Activated CD4-positive, alpha-beta T cell treated with anti-CD3 and anti-CD28 coated beads, Interleukin-2, amount 50 U/mL, for 24 hours (primary cell): ENCODE measurements at places on chromosomes 1 and 21.

DNA sequence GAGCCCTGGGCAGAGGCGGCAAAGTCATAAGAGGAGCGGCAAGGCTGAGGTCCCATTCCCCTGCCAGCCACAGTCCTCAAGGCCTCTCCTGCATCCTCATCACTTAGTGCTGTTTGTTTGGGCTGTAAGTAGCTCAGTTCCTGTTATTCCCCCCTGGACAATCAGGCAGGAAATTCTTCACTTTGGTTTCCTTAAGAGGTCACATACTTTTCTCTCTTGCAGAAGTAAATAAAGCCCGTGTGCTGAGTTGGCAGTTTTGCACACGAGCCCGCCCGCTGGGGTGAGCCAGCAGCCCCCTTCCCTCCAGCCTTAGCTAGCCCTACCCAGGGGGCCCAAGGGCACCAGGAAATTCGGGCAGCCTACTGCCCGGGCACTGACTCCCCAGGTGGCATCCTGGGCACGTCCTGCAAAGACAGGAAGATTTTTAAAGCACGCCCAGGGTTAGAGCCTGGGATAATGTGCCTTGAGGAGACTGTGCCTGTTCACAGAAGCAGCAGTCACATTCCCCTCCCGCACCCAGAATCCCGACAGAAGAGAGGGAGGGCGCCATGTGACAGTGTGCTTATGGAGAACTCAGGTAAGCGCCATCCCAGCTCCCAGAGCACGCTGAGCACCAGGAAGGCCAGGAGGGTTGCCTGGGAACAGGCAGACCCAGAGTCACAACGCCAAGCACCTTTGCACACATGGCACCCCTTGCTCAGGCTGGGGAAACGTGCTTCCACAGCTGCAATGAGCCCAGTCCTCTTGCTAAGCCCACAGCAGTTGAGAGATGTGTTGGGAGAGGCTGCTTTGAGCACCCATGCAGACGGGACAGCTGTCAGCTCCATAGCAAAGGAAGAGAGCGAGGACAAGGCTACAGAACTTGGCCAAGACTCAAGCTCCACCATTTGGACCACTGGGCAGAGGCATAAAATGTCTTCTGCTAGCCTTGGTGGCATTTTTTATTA lies 144.5 kb upstream of the TMEM51 start:
- no peak for DNase-seq

DNA sequence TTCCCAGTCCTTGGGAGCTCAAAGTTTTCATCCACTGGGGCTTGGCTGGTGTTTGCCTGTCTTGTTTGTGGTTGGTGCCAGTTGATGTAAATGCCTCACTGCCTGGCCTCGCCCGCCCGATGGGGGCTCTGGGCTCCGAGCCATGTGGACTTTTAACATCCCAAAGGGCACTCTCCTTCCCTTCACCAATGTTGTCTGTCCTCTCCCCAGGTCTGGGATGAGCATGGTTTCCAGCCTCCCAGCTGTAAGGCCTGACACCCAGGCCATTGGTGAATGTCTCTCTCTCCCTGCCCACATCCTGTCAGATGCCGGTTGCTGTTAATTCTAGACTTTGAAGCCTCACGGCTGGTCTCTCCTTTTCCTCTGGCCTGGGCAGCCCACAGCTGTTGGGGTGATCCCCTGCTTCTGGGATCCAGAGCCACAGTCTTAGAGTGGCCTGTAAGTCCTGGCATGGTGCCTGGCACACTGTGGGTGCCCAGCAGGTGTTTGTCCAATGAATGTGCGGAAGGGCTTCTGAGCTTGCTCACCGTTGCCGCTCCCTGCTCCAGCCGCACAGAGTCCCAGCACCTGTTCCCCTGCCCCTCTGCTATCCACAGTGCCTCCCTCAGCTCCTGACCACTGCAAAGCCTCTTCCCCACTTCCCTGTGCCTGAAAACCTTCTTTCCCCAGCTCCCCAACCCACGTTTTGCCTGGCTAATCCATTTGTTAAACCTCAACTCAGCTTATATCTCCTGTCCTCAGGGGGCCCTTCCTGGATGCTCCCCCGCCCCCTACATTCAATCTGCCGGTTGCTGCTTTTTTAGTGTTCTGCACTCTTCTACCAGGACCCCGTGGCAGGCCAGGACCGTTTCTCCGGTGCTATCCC lies 3.3 kb upstream of the C1orf174 start:
- no peak for DNase-seq

GRCh38 chr1:66138613-66139012 lies 345.9 kb downstream of the PDE4B start:
- DNase-seq: no peak

GRCh38 chr1:29125237-29125641 lies 1.5 kb upstream of the TMEM200B start:
- DNase-seq: no peak

- no peak for DNase-seq
Observed at GRCh38 chr1:90486996-90487395, 230.1 kb downstream of the BARHL2 start.

GRCh38 chr1:219928791-219929118 lies 398 bp upstream of the SLC30A10 start:
- no peak for DNase-seq

- DNase-seq: no peak
Observed at GRCh38 chr1:208929575-208929974, 653.9 kb upstream of the CAMK1G start.

DNA sequence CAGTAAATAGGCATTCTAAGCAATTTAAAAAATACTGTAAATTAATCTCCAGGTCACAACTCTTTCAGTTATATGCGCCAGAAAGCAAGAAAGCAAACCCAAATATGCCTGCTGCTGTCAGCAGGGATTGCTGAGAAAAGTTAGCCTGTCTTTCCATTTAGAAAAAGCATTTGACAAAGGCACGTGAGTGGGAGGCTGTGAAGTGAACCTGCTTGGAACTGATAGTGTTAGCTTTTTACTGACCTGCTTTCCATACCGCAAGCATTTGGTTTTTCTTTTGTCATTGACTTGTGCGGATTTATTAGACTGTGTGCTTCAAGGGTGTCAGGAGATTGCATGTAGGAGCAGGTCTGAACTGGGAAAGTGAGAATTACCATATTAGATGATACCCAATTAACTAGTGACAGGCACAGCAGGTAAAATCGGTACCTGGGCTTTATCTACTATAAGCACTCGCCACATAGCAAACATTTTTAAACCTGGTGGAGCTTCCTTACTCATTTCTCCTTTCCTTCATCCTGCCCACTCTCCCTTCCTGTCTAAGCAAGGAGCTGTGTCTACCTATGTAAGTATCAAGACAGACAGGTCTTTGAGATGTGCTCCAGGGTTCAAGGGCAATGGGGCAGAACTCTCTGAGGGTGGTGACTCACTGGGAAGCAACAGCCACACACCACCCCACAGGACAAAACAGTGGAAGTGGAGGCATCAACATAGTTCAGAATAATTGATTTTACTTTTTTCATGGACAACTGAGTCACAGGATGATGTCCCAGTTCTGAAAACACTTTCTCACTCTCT lies 323.9 kb downstream of the DISC1 start:
- DNase-seq: no peak

DNA sequence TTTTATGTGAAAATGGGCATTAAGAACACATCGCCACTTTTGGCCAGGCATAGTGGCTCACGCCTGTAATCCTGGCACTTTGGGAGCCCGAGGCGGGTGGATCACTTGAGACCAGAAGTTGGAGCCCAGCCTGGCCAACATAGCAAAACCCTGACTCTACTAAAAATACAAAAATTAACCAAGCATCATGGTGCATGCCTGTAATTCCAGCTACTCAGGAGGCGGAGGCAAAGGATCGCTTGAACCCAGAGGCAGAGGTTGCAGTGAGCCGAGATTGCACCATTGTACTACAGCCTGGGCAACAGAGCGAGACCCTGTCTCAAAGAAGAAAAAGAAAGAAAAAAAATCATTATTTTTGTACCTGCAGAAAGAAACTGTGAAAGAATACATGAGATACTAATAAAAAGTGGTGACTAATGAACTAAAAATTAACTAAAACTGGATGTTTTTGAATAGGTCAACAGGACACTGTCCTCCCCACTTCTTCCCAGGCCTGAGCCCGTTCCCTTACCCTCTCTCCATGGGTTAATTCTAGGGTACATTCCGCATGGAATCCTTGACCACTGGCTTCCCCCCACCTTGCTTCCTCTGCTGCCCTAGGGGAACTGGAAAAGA lies 8.3 kb upstream of the TINAGL1 start:
- DNase-seq: no peak

- DNase-seq: no peak
Observed at GRCh38 chr1:31799196-31799894, 16.5 kb downstream of the SPOCD1 start.

DNA sequence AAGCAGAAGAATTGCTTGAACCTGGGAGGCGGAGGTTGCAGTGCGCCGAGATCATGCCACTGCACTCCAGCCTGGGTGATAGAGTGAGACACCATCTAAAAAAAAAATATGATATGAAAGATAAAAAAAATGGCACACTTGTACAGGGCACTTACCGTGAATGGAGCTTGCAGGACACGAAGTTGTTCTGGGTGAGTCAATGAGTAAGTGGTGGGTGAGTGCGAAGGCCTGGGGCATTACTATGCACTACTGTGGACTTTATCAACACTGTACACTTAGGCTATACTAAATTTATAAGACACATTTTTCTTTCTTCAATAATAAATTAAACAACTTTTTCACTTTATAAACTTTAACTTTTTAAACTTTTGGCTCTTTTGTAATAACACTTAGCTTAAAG lies 37.0 kb downstream of the TNFRSF8 start:
- DNase-seq: no peak

GRCh38 chr21:41975391-41976272 lies 21.8 kb upstream of the C2CD2 start:
- DNase-seq: no peak

GRCh38 chr1:241579434-241579833 lies 47.3 kb downstream of the KMO start:
- no peak for DNase-seq

- DNase-seq: no peak
Observed at GRCh38 chr21:30447056-30447455, 7.0 kb downstream of the KRTAP15-1 start.

GRCh38 chr1:42737257-42737656 lies 2.8 kb downstream of the CLDN19 start:
- DNase-seq: no peak

DNA sequence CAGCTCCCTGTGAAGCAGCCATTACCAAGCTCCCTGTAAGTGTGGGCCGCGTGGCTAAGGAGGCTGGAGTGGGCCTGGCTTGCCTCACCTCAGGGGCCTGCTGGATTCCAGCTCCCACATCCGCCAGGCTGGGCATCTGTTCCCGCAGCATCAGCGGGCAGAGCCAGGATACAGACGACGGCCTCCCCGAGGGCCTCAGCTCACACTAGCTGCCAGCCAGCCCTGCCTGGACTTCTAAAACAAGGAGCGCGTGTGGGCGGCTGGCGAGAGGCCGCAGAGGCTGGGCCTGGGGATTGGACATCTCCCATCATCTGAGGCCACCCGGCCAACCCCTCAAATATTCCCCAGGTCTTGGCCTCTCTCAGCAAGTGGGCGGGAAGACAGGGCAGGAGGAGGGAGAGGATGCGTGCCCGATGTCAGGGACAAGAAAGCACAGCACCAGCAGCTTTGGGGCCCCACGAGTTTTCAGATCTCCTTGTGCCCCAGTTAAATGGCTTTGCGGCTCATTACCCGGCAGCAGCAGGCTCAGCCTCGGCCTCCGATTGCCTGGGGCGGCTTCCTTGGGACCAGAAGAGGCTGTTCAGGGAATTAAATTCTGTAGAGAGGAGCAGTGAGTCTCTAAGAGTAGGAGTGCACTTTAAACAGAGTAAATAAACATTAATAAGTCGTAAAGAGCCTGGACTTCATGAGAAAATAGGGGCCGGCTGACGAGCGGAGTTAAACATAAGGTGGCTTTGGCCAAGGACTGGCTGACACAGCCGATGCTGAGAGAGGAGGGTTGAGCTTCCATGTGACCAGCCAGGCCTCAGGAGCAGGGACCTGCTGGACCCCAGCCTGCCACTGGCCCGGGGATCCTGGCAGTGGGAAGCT lies 208.9 kb upstream of the C1orf174 start:
- DNase-seq: no peak

DNA sequence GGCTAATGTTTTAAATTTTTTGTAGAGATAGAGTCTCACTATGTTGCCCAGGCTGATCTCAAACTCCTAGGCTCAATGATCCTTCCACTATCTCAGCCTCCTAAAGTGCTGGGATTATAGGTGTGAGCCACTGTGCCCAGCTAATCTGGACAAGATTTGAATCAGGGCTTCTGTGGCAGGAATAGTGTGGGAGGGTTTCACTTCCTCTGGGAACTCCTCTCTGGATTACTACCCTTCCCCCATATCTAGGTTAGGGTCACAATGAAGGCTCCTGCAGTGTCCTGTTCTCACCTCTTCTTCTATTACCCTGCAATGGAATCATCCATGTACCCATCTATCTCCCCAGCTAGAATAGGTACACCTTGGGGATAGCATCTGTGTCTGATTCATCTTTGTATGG lies 133.6 kb upstream of the RAB4A start:
- DNase-seq: no peak

DNA sequence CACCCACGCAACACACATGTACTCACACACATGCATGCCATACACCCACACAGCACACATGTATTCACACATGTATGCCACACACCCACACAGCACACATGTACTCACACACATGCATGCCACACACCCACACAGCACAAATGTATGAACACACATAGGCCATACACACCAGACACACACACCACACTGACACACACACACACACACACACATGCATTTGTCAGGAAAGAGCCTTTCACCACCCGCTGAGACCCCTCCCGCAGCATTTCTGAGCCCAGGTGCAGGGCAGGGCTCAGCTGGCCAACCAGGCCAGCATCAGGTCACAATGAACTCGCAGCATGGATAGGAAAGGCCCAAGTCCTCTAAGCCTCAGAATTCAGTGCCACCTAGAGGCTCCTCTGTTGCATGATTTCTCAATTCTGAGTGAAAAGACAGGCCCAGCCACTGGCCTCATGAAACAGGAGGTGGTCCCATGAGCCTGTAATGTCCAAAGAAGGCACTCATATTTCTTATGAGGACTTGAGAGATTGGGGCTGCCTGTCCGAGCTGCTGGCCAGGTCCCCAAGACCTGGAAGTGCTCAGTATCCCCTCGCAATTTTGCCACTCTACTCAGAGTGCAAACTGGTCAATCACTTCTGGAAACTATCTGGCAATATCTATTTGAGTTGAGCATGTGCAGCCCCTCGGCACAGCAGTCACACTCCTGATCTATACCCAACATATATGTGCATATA lies 57.3 kb downstream of the PSMG1 start:
- no peak for DNase-seq
